Activated gamma-delta T cell treated with Interleukin-2 at 50 U/mL for 16 hours (primary cell): ENCODE measurements at places on chromosomes 12 and 14.

GRCh38 chr14:89936654-89937185, 17.8 kb downstream of the EFCAB11 start:
- DNase-seq, result no peak

DNA sequence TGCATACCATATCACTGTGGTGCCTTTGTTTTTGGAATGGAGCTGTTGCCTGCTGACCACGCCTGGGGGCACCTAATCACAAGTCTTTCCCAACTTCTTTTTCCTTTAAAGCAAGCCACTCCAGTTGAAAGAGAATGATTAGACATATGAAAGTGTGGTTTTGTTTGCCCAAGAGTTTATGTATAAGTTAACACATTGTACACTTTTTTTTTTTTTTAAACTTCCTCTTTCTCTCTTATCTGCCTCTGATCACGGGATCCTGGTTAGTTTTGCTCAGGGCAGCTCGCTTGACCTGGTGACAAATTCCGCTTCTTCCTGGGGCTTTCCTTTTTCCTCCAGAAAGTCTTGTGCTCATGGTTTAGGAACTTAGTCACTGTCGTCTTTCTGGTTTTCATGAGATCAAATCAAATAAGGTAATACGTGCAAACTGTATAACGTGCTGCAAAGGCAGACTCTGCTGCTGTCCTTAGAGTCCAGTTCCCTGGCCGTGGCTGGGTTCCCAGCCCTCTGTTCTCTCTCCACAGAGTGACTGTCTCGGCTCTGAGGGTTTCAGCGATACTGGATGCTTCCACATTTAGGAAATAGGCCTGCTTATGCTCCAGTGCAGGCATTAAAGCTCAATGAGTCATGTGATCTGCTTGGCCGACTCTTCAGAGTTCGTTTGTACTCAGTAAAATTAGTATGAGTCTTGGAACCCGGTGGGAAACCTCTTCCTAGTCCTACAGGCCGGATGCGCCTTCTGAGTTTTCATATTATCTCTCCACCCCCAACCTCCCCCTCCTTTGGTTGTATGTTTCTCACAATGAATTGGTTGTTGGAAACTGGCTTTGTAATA, 15.2 kb downstream of the RASSF3 start:
- DNase-seq, result no peak

GRCh38 chr12:129927316-129927900, 23.6 kb upstream of the TMEM132D start:
- DNase-seq, result no peak

GRCh38 chr12:111314953-111315539, 53.8 kb downstream of the PHETA1 start:
- no peak for DNase-seq

GRCh38 chr12:121765573-121765972, 27.9 kb downstream of the RHOF start:
- no peak for DNase-seq

- no peak for DNase-seq
Observed at GRCh38 chr14:35112641-35113040, 9.1 kb downstream of the PPP2R3C start.

GRCh38 chr12:42255221-42255865, 17.3 kb upstream of the YAF2 start:
- no peak for DNase-seq

DNA sequence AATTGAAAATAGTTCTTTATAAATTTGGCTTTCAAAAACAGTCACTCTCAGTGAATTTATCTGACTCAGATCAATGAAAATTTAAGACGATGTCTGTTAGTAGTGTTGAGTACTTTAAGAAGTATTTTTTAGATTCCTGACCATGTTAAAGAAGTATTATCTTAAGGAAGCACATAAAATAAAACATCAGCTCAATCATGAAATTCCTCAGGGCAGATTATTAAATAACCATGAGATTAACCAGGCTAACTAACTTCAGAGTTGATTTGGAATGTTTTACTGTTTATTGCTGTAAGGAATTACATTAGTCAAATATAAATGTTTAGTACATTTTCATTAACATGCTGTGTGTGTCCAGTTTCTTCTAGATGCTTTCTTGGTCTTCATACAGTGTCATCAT, 160.2 kb downstream of the PELI2 start:
- DNase-seq, result no peak

- DNase-seq, result no peak
Observed at GRCh38 chr12:57220770-57221168, 4.2 kb downstream of the NXPH4 start.

- no peak for DNase-seq
Observed at GRCh38 chr14:40122968-40123648, 690.9 kb upstream of the FBXO33 start.

DNA sequence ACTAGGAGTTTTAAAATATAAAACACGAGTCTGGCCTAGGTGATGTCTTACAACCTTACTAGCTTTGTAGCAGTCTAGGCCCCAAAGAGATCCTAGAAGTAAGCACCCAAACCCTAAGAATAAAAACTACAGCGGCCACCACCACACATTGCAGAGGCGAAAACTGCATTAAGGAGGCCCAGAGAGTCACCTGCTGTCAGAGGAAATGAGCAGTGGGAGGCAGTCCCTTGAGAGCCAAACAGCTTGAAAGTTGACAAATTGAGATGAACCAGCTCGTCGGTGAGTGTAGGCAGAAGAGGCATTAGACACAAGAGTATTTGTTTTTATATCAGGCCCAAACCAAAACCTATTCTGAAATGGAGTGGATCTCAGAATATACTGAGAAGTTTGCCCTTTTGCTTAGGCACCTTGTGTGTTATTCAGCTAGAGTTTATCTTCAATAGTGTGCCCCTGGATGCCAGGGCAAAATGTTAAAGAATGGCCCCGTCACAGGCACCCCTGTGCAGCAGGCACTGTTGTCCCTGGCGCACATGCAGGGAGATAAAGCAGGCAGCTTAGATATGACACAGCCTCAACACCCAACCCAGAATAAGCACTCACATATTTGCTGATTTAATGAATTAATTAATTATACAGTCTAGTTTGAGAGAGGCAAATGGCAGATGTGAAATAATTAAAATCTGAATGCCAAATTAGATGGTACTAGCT, 56.7 kb downstream of the TTC7B start:
- no peak for DNase-seq

DNA sequence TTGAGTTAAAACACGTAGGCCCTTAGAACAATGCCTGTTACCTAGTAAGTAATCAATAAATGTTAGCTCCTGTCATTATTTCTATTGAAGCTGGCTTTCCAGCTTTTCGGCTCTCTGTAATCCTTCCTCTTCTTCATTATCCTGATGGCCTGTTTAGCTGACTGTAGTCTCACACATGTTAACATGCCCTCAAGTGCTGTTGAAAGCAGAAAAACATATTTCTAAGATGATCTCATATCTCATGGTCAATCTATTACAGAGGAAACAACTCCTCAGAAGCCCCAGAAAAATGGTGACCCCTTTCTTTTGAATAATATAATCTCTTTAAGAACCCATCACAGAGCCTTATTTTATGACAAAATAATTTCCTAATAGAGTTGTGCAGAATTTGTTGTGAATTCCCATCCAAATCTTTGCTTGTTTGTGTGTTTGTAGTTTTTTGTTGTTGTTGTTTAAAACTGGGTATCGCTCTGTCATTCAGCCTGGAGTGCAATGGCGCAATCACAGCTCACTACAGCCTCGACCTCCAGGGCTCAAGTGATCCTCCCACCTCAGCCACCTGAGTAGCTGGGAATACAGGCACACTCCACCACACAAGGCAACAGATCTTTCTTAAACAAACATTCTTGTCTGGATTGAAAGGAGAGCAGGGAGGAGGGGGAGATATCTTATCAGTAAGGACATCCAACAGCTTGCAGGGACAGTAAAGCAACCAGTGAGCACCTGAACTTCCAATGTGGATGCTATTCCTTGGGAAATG, 242.5 kb upstream of the CAND1 start:
- DNase-seq, result no peak

DNA sequence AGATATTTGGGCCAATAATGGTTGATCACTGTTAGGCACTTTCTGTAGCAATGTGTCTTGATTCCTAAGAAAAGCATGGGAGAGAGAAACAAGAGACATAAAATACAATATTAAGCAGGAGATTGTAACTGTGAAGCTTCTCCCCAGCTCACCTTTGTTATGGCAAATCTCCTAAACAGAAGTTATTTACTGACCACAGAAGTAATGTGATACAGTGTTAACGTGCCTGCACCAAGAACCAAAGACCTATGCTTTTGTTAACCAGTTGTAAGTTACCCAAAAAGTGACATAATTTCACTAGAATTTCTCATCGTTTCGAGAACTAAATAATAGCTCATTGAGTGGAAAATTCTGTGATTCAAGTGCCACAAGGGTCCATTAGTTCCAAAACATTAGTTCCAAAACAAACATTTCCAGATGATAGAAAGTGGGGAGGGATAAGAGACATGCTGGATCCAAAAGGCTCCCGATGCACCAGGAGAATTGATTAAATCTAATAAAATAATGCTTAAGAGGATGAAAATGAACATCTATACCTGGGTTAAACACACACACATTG, 14.3 kb downstream of the RERG start:
- no peak for DNase-seq

- no peak for DNase-seq
Observed at GRCh38 chr12:75481013-75481705, 604 bp downstream of the GLIPR1 start.

- DNase-seq, result no peak
Observed at GRCh38 chr12:47773858-47774580, 981 bp downstream of the SLC48A1 start.
